ENCODE measurements at places on chromosomes 13 and 19. TPM values are rescaled to one million over a fixed set of nuclear protein-coding genes. Genes with fewer than 3 reads are reported as not detected.

The NLRP9 gene
- not detected for total RNA-seq

The ZNF491 gene
- 1.4 TPM for total RNA-seq

The NEK5 gene
- total RNA-seq: not detected

DNA sequence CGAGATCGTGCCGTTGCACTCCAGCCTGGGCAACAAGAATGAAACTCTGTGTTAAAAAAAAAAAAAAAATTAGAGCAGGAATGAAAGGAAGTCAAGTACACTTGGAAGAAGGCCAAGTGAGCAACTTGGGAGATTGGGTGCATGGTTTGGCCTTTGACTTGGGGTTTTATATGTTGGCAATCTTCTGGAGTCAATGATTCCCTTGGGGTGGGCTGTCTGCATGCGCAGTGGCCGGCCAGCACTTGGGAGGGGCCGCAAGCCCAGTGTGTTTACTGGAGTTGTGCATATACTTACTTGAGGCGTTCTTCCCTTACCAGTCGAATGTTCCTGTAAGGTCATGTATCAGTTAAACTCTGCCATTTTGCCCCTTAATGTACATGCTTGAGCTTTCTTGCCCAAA lies 103.9 kb downstream of the FAM216B start:
- H3K27me3 ChIP-seq: peaks cover 11% of the 10 kb centered on the region
- no peak overlapping the region for H3K4me3 ChIP-seq
- peaks cover 3% of the 10 kb centered on the region for H3K4me1 ChIP-seq
- peaks cover 44% of the 10 kb centered on the region for H3K36me3 ChIP-seq
- no peak for DNase-seq
- no peak overlapping the region for H3K27ac ChIP-seq

DNA sequence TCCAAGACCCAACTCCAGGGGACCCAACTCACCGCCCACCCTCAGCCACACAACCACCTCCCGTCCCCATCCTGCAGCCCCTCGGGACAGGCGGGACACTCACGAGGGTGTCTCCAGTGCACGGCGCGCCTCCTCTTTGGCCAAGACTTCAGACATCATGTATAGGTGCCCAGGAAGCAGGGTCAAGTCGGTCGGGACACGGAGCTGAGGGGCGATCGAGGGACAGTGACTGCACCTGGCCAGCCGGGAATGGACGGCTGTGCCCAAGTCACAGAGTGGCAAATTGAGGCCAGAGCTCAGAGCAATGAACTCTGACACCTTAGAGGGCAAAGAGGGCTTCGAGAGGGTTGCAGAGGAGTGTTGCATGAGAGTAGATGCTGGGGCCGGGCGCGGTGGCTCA lies 8.8 kb downstream of the STAP2 start:
- peaks cover 6% of the 10 kb centered on the region for H3K27me3 ChIP-seq
- H3K36me3 ChIP-seq: peaks cover 5% of the 10 kb centered on the region
- H3K4me3 ChIP-seq: peak overlapping the region; percentile 47
- peak overlapping the region; percentile 22 for H3K27ac ChIP-seq
- no peak for DNase-seq

DNA sequence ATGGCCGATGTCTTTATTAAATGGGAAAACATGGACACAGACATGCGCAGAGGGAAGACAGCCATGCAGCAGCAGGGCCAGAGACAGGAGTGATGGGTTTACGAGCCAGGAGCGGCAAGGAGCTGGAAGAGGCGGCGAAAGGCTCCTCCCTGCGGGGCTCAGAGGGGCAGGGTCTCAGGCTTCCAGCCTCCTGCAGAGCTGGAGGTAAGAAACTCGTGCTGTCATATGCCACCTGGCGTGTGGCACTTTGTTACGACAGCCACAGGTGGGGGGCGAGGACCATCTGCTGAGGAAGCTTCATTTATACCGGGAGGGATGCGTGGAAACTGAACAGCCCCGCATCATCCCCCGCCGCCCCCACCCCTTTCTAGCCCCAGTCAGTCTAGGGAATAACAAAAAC lies 52.0 kb upstream of the SPACA7 start:
- H3K4me1 ChIP-seq: no peaks in the 10 kb centered on the region
- no peak overlapping the region for H3K4me3 ChIP-seq
- H3K27me3 ChIP-seq: peaks cover 4% of the 10 kb centered on the region
- no peaks in the 10 kb centered on the region for H3K36me3 ChIP-seq

DNA sequence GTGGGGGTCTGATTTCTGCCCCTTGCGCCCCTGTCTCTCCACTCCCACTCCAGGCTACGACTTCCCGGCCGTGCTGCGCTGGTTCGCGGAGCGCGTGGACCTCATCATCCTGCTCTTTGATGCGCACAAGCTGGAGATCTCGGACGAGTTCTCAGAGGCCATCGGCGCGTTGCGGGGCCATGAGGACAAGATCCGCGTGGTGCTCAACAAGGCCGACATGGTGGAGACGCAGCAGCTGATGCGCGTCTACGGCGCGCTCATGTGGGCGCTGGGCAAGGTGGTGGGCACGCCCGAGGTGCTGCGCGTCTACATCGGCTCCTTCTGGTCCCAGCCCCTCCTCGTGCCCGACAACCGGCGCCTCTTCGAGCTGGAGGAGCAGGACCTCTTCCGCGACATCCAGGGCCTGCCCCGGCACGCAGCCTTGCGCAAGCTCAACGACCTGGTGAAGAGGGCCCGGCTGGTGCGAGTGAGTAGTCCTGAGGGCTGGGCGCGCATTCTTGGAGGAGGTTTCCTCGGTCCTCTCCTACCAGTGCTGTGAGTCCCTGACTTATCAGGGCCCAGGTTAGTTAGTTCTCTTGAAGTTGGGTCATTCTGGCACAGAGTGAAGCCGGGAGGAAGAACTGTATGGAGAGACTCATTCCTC lies 12.7 kb downstream of the EHD2 start:
- H3K27ac ChIP-seq: no peak overlapping the region
- H3K36me3 ChIP-seq: no peaks in the 10 kb centered on the region
- peaks cover 9% of the 10 kb centered on the region for H3K27me3 ChIP-seq
- DNase-seq: no peak
- peaks cover 22% of the 10 kb centered on the region for H3K4me1 ChIP-seq

The SULT2A1 gene
- total RNA-seq: not detected

- H3K27ac ChIP-seq: peak overlapping the region; percentile 89
- H3K4me1 ChIP-seq: peaks cover 34% of the 10 kb centered on the region
- no peaks in the 10 kb centered on the region for H3K27me3 ChIP-seq
- H3K36me3 ChIP-seq: peaks cover 23% of the 10 kb centered on the region
Measured at GRCh38 chr19:1206150-1206863, 729 bp downstream of the STK11 start.

DNA sequence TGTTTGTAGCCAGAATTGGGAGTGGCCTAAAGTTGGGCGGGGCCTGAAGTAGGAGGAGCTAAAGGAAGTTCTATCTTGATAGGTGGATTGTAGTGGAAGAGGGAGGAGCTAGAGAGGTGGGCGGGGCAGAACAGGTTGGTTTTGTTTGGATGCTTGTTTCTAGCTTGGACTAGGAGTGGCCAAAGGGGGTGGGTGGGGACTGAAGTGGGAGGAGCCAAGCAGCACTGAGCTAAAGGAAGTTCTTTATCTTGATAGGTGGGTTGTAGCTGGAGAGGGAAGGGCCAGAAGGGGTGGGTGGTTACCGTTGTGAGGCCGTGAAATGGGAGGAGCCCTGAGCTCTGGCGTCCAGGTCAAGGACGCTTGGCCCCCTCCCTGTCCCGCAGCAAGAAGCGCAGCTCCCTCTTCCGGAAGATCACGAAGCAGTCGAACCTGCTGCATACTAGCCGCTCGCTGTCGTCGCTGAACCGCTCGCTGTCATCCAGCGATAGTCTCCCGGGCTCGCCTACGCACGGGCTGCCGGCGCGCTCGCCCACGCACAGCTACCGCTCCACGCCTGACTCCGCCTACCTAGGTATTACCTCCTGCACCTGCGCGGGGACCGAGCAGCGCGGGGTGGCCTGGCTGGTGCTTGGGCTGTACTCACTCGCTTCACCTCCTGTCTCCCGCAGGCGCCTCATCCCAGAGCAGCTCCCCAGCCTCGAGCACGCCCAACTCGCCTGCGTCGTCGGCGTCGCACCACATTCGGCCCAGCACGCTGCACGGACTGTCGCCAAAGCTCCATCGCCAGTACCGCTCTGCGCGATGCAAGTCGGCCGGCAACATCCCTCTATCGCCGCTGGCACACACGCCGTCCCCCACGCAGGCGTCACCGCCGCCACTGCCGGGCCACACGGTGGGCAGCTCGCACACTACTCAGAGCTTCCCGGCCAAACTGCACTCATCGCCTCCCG lies 8.0 kb downstream of the DNASE2 start:
- no peaks in the 10 kb centered on the region for H3K27me3 ChIP-seq
- H3K27ac ChIP-seq: peak overlapping the region; percentile 10
- peak overlapping the region; percentile 44 for H3K4me3 ChIP-seq
- DNase-seq: peak; percentile 73
- peaks cover 32% of the 10 kb centered on the region for H3K36me3 ChIP-seq

The SOX21 gene
- total RNA-seq: not detected

- H3K36me3 ChIP-seq: no peaks in the 10 kb centered on the region
- H3K4me3 ChIP-seq: no peak overlapping the region
- H3K4me1 ChIP-seq: peaks cover 23% of the 10 kb centered on the region
- peaks cover 61% of the 10 kb centered on the region for H3K27me3 ChIP-seq
Measured at GRCh38 chr19:38227287-38228004, 3.4 kb upstream of the DPF1 start.

DNA sequence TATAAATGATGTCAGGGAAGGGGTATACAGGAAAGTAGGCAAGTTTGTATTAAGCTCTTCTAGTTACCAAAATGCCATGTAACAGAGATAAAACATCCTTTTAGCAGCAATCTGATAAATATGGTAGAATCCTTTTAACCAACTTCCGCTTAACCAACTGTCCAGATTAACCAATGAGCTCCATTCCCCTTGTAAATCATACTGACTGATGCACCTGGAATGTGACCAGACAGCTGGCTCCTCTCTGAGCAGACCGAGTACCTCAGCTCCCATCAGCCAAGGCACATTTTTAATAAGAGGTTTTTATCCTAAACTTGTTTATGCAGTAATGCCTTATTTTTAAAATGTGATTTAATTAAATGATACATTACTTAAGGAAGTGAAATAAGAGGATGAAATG lies 66.4 kb downstream of the KLF12 start:
- no peak for DNase-seq
- peaks cover 54% of the 10 kb centered on the region for H3K36me3 ChIP-seq
- peaks cover 73% of the 10 kb centered on the region for H3K4me1 ChIP-seq
- H3K27me3 ChIP-seq: no peaks in the 10 kb centered on the region

The SIGLEC11 gene
- total RNA-seq: not detected

GRCh38 chr13:47008318-47008717 lies 111.5 kb upstream of the HTR2A start:
- no peaks in the 10 kb centered on the region for H3K4me1 ChIP-seq
- no peak overlapping the region for H3K4me3 ChIP-seq
- DNase-seq: no peak
- no peaks in the 10 kb centered on the region for H3K36me3 ChIP-seq
- H3K27ac ChIP-seq: no peak overlapping the region

DNA sequence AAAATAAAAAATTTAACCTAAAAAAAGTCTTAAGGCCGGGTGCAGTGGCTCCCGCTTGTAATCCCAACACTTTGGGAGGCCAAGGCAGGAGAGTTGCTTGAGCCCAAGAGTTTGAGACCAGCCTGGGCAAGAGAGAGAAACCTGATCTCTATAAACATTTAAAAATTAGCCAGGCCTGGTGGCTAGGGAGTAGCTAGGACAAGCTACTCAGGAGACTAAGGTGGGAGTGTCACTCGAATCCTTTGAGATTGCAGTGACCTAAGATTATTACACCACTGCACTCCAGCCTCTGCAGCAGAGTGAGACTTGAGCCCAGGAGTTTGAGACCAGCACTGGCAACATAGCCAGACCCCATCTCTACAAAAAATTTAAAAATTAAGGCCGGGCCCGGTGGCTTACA lies 1.1 kb downstream of the CCDC97 start:
- peak overlapping the region; percentile 94 for H3K4me3 ChIP-seq
- H3K36me3 ChIP-seq: peaks cover 48% of the 10 kb centered on the region
- no peak for DNase-seq
- no peaks in the 10 kb centered on the region for H3K27me3 ChIP-seq

Measured in activated CD4-positive, alpha-beta T cell treated with anti-CD3 and anti-CD28 coated beads, Interleukin-2, amount 10 ng/mL, durations not matched to agents 7 days and 5 days (primary cell).